Transverse colon (tissue), 4 donors: ENCODE measurements at places on chromosomes 6 and 20. TPM values are rescaled to one million over a fixed set of nuclear protein-coding genes. Genes with fewer than 3 reads are reported as not detected.
A peak's percentile ranks its signal among the peaks of the same experiment; 100 is the strongest.

- no peaks in the 10 kb centered on the region for H3K4me1 ChIP-seq
- H3K4me3 ChIP-seq = no peak overlapping the region
- no peak overlapping the region for H3K27ac ChIP-seq
- H3K27me3 ChIP-seq = no peaks in the 10 kb centered on the region
These were observed 61.8 kb downstream of the CNBD2 start for GRCh38 chr20:36030149-36030548.

GRCh38 chr20:55232647-55233046 lies 757.3 kb downstream of the DOK5 start:
- no peak overlapping the region for H3K27ac ChIP-seq
- no peaks in the 10 kb centered on the region for H3K4me1 ChIP-seq
- no peaks in the 10 kb centered on the region for H3K36me3 ChIP-seq
- H3K27me3 ChIP-seq = no peaks in the 10 kb centered on the region
- no peak for DNase-seq

- no peaks in the 10 kb centered on the region for H3K27me3 ChIP-seq
- DNase-seq = no peak
- no peak overlapping the region for H3K27ac ChIP-seq
- H3K4me3 ChIP-seq = no peak overlapping the region
- H3K4me1 ChIP-seq = no peaks in the 10 kb centered on the region
These were observed 137.2 kb downstream of the WDR27 start for GRCh38 chr6:169564453-169565240.

The CCN5 gene
- 17.9 TPM for total RNA-seq

- H3K36me3 ChIP-seq = no peaks in the 10 kb centered on the region
These were observed 8.5 kb downstream of the ETV7 start for GRCh38 chr6:36378936-36379335.

The SRC gene
- 130 TPM for total RNA-seq

- H3K36me3 ChIP-seq = no peaks in the 10 kb centered on the region
- H3K27ac ChIP-seq = peak within 1 kb of the TSS; percentile 87
- peak within 1 kb of the TSS; percentile 59 for H3K4me3 ChIP-seq
- peak; percentile 71 for DNase-seq
These were observed at the start of gene SASH1 for GRCh38 chr6:148342350-148343046. Gene SASH1, plus strand, starts transcription at chr6:148342838. Its CDS starts 230 bp downstream, at chr6:148343068.

The VSX1 gene
- 0.16 TPM for total RNA-seq

DNA sequence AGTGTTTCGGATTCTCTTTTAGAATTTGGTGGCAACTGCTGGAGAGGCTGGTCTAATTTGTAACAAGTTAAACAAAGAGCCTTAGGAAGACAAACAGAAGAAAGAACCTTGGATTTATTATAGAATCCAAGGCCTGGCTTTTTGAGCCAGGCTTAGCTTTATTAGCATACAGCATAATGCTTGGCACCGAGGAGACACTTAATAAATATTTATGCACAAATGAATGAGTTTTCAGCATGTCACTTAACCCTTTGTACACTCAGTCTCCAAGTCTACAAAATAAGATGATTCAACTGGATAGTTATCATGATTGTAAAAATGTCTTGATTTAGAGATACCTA lies 38.2 kb upstream of the AFDN start:
- no peaks in the 10 kb centered on the region for H3K36me3 ChIP-seq
- DNase-seq = no peak
- H3K27me3 ChIP-seq = no peaks in the 10 kb centered on the region
- H3K4me1 ChIP-seq = no peaks in the 10 kb centered on the region

The FKBP1C gene
- total RNA-seq = 0.41 TPM

- H3K27me3 ChIP-seq = no peaks in the 10 kb centered on the region
- H3K4me1 ChIP-seq = no peaks in the 10 kb centered on the region
- H3K27ac ChIP-seq = no peak overlapping the region
- H3K36me3 ChIP-seq = no peaks in the 10 kb centered on the region
- no peak overlapping the region for H3K4me3 ChIP-seq
- no peak for DNase-seq
These were observed 216.8 kb downstream of the GJA1 start for GRCh38 chr6:121652223-121652622.
